ENCODE measurements at places on chromosomes 16 and 17.
A peak's percentile ranks its signal among the peaks of the same experiment; 100 is the strongest.

- DNase-seq: no peak
These were observed 440 bp downstream of the C16orf96 start for GRCh38 chr16:4556580-4556979.

GRCh38 chr17:79607940-79608623 is 2.8 kb downstream of the RBFOX3 start:
- DNase-seq: no peak

DNA sequence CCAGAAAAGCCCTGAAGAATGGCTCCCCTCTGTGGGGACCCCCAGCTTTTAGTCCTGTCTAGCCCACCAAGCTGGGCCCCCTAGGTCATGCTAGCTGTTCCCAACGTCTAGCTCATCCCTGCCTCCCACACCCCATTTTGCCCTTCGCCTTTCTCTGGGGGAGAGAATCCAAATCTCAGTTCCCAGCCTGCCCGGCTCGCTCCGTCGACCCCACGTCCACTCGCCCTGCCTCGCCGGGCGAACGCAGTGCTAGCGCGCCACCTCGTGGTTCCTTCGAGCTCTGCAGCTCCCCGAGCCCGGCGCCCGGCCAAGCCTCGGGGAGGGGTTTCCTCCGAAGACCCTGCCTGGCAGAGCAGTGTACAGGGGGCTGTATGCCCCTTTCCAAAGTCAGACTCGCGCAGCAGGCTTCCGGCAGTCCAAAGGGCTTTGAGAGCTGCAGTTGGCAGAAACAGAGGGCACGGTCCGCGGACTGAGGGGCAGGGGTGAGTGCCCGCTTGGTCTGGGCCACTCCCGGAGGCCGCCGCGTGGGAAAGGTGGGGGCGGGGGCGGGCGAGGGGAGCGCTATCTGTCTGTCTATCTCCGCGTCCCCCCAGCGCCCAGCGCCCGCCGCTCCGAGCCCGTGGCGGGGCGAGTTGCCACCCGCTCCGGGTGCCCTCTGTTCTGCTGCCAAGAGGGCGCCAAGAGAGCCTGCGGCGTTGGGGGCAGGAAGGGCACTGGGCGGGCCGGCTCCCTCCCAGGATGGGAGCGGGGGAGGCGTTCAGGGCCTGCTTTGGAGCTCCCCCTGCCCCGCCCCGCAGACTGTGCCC is 1.7 kb upstream of the DLX3 start:
- peak; percentile 65 for DNase-seq

GRCh38 chr17:45753645-45754225 is 30.4 kb upstream of the CRHR1 start:
- DNase-seq: no peak

DNA sequence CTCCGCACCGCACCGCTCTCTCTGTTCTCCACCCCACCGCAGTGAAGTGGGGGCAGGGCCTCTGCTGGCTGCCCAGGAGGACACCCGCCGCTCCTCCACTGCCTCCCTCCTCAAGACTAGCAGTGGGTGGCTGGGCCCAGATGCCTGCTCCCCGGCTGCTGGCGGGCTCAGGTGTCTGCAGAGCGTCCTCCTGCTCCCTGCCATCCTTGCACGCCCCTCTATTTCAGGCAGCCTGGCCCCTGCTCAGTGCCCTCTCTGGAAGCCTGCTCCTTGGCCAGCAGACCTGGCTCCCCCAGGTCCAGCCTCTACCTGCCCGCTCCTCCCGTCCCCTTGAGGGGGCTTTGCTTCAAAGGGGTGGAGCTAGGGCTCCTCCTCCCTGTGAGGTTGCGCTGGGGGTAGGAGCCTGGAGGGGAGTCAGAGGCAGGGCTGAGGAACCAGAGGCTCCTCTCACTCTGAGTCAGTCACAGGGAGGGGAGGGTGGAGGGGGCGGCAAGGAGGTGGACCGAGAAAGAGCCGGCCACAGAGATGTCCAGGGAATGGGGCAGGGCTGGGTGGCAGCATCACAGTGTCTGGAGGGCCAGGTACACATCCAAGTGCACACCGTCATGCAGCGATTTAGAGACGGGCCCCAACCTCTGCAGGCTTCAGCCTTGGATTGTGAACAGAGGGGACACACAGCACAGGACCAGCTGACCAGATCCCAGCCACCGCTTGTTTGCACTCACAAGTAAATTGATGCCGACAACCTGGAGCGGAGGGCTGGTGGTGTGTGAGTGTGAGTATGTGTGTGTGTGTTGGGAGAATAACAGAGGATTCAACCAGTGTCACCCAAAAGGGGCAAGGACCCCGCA is 9.8 kb upstream of the TMEM92 start:
- no peak for DNase-seq

GRCh38 chr17:40480501-40481003 is 20.9 kb downstream of the TNS4 start:
- peak; percentile 85 for DNase-seq

GRCh38 chr17:74904687-74905409 is 11.4 kb upstream of the FADS6 start:
- DNase-seq: no peak

DNA sequence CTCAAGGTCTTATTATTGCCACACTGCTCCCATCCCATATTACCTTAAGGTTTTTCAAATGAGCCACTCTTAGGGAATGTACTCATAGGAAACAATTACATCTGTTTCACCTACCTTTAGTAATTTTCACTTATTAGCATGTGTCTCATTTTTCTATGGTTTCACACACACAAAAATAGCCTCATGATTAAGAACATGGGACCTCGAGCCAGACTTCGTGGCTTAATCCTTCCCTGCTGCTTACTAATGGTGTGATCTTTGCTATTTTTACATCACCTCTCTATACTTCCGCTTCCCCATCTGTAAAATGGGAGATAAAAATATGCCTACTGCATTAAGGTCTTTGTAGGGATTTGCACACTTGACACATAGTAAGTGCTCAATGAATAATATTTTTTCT is 38.5 kb downstream of the OTOA start:
- DNase-seq: no peak

DNA sequence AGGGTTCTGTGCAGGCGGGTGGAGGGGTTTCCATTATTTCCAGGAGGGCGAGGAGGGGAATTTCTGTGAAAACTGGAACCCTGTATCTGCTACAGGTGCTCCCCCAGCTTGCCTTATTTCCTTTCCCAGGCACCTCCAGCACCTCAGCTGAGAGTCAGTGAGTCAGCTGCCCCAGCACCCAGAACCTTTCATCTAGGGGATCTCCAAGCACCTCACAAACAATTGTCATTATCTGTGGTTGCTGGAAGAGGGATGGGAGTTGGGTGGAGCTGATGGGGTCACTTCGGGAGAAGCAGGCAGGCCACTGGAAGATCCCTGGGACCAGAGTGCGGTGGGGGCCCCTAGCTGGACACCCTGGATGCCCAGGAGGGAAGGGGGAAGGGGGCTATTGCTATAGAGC is 10.0 kb upstream of the CLUH start:
- DNase-seq: no peak

GRCh38 chr16:22692916-22693637 is 120.9 kb upstream of the HS3ST2 start:
- no peak for DNase-seq

DNA sequence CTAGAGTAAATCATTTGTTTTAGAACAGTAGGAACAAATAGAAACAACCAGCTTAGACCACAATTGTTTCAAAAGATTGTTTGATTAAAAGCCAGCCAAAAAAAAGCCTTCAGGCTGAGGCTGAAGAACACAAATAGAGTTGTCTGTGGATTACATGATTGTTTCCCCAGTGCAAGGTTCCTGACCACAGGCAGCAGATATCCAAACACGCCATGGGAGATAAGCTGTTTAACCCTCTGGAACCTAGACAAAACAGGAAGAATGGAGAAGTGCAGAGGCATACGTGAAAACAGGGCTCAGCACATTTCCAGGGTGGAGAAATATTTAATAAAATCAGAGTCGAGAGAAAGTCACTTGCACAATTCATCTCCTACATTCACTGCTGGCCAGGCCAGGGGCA is 21.0 kb downstream of the ATPAF2 start:
- no peak for DNase-seq

DNA sequence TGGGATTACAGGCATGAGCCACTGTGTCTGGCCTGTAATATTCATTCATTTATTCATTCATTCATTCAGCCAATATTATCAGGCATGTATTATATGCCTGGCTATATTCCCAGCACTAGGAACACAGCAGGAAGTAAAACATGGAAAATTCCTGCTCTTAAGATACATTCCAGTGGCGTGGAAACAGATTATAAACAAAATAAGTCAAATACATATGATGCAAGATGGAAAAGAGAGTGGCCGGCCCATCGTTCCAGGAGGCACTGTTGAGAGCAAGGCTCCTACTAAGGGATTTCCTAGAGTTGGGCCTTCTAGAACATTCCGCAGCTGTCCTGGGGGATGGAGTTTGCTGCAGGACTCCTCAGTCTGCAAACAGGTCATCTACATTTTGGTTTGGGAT is 17.7 kb downstream of the ADCY9 start:
- DNase-seq: no peak

GRCh38 chr17:82716203-82717010 is at the start of gene FN3KRP:
TSS of gene FN3KRP (plus strand) at chr17:82716706. CDS start at chr17:82716756, 50 bp downstream.
- peak; percentile 84 for DNase-seq

- no peak for DNase-seq
These were observed 55.8 kb downstream of the SALL1 start for GRCh38 chr16:51095084-51095881.

DNA sequence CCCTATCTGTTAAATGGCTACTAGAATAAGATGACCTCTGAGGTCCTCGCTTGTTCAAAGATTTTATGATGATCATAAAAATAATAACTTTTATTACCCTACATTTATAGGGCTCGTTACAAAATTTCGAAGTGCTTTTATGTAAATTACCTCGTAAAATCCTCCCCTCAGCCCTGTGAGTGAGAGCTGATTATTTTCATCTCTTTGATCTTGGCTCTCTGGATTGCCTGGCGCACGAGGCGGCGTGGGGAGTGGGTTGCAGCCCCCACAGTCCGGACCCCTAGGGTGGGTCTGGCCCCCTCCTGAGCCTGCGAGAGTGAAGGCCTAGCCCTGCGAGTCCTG is 1.6 kb downstream of the SDK2 start:
- no peak for DNase-seq

- DNase-seq: no peak
These were observed 8.1 kb upstream of the PMP22 start for GRCh38 chr17:15273141-15273793.

DNA sequence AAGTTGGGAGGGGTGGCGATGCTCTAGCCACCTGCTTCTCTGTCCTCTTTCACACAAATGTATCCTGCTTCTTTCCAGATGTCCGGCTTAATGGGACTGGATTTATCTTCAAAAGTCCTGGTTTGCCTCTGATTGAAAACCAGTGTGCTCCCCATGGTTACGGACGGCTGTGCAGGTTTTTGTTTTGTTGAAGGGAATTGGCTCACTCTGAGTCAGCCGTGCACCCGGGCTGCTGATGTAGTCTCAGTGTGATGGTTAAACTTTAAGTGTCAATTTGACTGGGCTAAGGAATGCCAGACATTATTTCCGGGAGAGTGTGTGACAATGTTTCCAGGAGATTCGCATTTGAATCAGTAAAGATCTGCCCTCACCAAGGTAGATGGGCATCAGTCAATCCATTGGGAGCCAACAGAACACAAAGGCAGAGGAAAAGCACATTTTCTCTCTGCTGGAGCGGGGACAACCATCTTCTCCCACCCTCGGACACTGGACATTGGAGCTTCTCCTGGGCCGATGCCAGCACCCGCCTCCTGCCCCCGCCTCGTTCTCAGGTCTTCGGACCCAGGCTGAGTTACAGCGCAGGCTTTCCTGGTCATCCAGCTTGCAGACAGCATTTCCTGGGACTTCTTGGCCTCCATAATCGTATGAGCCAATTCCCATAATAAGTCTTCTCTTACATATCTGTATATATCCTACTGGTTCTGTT is 126.9 kb upstream of the TNRC6C start:
- no peak for DNase-seq

GRCh38 chr17:80910043-80910442 is 81.6 kb upstream of the CHMP6 start:
- no peak for DNase-seq

DNA sequence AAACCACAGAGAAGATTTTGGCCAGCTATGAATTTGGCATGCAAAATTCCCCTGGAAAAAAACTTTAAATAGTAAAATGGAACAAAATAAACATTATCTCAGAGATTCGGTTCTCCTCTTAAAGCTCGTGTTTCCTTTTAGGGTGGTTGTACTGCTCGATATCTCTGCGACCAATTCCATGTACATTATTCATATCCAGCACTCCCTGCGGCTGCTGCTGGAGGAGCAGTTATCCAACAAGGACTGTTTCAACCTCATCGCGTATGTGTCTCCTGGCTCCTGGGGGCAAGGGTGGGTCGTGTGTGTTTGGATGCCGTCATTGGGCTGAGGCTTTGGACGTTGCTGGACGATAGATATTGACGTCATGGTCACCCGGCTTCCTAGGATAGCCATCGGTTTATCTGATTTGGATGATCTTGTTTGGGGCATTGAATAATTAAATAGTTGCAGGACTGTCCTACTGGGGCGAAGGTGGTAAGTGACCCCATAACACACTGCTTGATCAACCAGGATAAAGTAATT is 33.8 kb downstream of the VWA3A start:
- no peak for DNase-seq

Data from stimulated activated CD4-positive, alpha-beta T cell treated with anti-CD3 and anti-CD28 coated beads, TNF-alpha, amount 100 ng/mL, for 48 hours (primary cell).